ENCODE measurements at places on chromosomes 4 and X.

DNA sequence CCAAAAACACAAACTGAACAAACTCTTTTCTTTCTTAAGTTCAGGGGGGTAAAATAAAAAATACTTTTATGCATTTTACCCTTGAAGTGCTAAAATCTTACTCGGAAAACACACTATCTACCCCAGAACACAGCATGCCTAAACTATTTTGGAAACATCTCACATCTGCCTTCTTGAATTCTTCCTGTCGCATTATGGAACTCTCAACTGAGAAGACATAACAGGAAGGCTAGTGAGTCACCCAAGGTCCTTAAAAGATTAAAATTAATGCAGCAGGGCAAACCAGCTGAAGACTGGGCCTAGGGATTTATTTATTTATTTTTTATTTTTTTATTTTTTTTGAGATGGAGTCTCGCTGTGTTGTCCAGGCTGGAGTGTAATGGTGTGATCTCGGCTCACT is 208.2 kb downstream of the APBB2 start:
- DNase-seq: no peak

DNA sequence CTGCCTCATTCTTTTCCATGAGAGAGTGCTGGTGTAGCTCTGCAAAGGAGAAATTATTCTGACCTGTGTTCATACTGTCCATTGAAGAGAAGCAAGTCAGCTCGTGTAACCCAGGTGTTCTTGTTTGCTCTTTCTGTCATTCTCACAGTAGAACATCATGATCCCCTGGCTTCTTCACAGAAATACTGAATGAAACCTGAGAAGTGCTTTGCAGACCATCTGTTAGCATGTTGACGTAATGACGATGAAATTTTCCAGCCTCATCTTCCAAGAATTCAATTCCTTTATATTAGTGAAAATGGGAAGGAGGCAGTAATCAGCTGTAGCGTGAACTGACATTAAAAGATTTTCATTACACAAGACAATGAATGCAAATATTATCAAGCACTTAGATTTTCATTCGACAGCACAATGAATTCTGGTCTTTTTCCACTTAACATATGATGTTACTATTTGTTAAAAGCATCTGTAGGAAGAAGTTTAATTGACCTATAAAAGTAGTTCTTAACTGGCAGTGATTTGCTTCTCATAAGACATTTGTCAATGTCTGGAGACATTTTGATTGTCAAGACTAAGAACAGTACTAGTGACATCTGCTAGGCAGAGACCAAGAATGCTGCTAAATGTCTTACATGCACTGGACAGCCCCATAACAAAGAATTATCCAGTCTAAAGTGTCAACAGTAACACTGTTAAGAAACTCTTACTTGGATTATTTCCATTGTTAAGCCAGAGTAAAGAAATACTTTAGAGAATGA is 246.3 kb downstream of the BANK1 start:
- DNase-seq: peak; percentile 26

DNA sequence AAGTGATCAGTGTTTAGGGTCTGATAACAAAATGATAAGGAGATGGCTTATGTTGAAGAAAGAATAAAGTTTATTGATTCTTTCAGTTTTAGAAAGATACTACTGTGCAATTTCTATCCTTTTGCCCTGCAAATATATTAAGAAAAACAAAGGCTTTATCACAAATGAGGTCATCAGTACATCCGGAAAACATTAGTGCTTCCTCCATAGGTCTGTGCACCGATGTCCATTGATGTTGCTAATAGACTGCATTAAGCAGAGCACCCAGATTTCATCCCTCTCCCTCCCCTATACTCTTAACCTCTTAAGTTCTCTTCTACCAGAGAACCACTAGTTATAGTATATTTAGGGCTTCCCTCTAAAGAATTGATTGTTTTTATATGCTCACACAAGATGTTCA is 53.7 kb upstream of the HHIP start:
- no peak for DNase-seq

DNA sequence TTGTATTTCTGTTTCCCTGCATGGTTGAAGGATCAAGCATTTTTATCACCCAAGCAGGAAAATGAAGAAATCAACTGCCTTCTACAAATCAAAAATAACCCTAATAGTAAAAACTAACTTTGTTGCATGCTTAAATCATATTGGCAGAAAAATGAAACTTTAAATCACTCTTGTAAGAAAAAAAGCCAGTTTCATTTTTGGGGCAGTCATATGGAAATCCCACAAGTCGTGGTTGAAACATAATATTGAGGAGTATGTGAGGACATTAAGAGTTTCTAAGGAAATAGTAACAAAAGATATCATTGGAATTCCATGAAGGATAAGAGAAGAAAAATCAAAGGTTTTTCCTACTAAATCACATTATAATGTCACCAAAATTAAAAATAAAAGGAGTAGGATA is 8.4 kb downstream of the TEC start:
- DNase-seq: no peak

DNA sequence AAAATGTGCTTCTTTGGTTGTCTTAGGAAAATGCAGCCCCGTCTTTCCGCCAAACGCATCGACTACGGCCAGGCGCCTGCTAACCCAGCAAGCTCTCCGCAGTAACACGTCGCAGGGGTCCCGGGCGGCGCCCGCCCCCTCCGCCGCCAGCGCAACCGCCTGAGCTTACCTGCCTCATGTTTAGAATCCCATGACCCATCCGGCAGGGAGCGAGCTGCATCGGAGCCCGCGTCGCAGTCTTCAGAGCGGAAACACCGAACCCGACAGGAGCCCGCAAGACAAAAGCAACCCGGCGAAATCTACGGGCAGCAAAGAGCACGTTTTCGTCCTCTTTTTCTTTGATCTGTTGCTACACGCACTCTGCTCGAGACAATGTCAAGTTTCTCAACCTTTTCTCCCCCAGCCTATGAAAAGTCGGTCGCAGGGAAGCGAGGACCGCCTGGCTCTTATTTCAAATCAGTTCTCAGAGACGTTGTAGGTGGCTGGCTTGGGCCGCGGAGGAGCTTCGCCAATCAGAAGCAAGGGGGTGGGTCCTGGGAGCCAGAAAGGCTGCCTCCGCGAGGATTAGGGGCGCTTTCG is at the start of gene MID1:
Gene MID1, minus strand, starts transcription at position 465 of the 579 bp plus-strand sequence. CDS start 53,038 bp downstream, outside the sequence.
- no peak for DNase-seq

- DNase-seq: no peak
Observed at GRCh38 chrX:21437036-21437435, 62.8 kb downstream of the CNKSR2 start.

GRCh38 chr4:1746919-1747602 is 25.7 kb downstream of the TACC3 start:
- no peak for DNase-seq

DNA sequence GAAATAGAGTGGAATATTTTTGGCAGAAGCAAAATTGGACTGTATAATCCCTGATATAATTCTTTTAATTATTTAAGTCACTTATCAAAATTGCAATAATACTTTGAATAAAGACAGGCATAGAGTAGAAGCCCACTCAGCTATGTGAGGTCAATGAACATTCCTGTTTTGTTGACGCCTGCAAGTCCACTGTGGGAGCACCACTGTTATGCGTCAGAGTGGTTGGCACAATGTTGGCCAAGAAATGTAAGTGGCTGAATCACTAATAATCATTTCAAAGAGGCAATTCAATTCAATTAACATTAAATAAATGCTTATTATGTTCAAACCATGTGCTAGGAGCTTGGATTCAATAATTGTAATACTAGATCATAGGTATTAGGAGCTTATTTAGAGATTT is 221.0 kb downstream of the SPCS3 start:
- DNase-seq: no peak

GRCh38 chrX:19350941-19351384 is 7.2 kb downstream of the PDHA1 start:
- no peak for DNase-seq

- no peak for DNase-seq
Observed at GRCh38 chr4:161189286-161190134, 974.3 kb downstream of the FSTL5 start.
